SJCRH30 (cell line): ENCODE measurements at places on chromosomes 4 and X.

GRCh38 chr4:75412746-75413145 lies 101.5 kb downstream of the RCHY1 start:
- DNase-seq = peak; percentile 87
- H3K4me1 ChIP-seq = peaks cover 29% of the 10 kb centered on the region
- peak overlapping the region; percentile 69 for H3K27ac ChIP-seq

- no peak overlapping the region for H3K27ac ChIP-seq
- no peaks in the 10 kb centered on the region for H3K27me3 ChIP-seq
- H3K4me1 ChIP-seq = no peaks in the 10 kb centered on the region
- no peak for DNase-seq
Measured at GRCh38 chr4:183409934-183410333, 34.5 kb upstream of the CDKN2AIP start.

DNA sequence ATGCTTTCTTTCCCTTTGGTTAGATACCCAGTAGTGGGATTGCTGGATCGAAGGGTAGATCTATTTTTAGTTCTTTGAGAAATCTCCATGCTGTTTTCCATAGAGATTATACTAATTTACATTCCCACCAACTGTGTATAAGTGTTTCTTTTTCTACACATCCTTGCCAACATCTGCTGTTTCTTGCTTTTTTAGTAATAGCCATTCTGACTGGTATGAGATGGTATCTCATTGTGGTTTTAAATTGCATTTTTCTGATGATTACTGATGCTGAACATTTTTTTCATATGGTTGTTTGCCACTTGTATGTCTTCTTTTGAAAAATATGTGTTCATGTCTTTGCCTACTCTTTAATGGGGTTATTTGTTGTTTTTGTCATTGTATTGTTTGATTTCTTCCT lies 6.6 kb upstream of the AGA start:
- peaks cover 3% of the 10 kb centered on the region; the same call in 1 of the 2 replicates for H3K4me1 ChIP-seq
- no peak overlapping the region for H3K4me3 ChIP-seq
- DNase-seq = no peak
- no peaks in the 10 kb centered on the region for H3K36me3 ChIP-seq
- no peak overlapping the region; the same call in 1 of the 2 replicates for H3K27ac ChIP-seq

DNA sequence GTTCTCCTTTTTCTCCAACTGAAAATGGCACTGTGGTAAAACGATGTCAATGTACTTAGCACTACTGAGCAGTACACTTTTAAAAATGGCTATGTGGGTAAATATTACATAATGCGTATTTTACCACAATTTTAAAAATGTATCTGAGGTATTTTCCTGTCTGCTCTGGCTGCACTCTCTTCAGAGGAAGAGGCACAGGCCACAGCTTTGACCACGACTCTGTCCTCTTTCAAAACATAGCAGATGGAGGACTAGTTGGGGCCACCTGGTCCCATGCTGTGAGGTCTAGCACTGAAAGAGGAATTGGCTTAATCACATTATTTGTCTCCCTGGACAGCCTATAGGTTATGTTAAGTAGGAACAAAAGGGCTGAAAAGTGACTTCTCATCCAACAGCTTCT lies 5.2 kb downstream of the KCNE5 start:
- H3K4me3 ChIP-seq = no peak overlapping the region
- no peak overlapping the region for H3K27ac ChIP-seq
- no peaks in the 10 kb centered on the region for H3K27me3 ChIP-seq
- no peaks in the 10 kb centered on the region for H3K4me1 ChIP-seq

GRCh38 chr4:55356991-55357461 lies 11.0 kb downstream of the SRD5A3 start:
- no peaks in the 10 kb centered on the region for H3K36me3 ChIP-seq
- H3K27me3 ChIP-seq = no peaks in the 10 kb centered on the region
- H3K4me3 ChIP-seq = no peak overlapping the region
- no peak overlapping the region for H3K27ac ChIP-seq

DNA sequence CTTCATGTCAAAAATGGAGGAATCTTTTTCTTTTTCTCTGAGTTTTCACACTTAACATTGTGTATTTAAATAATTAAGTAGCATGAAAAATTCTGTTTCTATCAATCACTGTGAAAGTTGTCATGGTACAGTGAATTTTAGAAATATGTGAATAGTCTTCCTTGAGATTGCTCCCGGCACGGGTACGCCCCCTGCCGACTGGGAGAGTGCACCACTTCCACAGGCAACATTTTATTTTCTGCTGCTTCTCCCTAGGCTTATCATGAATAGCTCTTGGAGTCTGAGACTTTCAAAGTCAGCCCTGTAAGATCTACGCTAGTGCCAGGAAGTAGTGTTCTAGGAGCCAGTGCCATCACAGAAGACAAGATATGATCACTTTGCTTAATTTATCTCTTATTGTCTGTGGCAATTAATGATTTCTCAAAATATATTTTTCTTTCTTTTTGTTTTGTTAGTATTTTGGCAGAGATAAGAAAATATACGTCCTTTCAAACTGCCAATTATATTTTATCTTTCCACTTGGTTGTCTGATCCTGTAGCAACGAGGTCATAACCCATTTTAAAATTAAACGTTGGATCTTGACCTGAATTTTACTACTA lies 763.8 kb upstream of the AADAT start:
- H3K36me3 ChIP-seq = no peaks in the 10 kb centered on the region
- H3K27me3 ChIP-seq = no peaks in the 10 kb centered on the region

DNA sequence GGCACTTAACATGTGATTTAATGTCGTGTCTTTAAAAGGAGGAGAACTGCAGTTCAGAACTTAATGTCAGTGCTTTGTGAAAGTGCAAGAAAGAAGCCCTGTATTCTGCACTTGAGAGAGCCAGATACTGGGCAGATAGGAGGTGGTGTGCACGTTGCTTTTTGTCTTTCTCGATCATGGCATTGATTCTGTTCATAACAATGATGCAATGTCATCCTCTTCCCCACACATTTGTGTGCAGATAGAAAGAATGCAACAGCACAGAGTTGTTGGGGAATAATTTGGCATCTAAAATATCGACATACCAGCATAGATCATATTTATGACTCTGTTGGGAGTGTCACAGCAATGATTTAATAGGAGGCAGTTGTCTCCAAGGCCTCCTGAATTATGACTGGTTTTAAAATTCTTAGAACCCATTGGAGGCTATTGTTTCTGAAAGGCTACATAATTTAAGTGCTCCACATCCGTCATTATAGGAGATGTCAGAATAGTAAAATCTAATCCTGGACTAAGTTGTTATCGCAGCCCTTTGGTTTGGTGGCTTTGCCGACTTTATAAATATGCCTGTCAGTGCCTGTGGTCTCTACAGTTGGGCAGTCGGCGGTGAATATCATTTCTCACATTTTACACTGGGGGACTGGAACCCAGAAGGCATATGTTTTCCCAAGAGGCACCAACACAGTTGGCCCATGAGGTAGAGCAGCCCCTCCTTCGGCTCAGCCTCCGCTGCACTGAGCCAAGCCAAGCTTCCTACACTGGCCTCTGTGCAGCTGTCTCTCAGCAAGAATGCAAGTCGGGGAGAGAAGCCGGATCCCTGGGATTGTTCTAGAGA lies 124.9 kb downstream of the PTTG2 start:
- H3K4me1 ChIP-seq = peaks cover 23% of the 10 kb centered on the region
- H3K27me3 ChIP-seq = no peaks in the 10 kb centered on the region
- peak overlapping the region; percentile 50 for H3K27ac ChIP-seq

GRCh38 chr4:187770345-187770744 lies 225.2 kb upstream of the ZFP42 start:
- H3K27ac ChIP-seq = no peak overlapping the region
- H3K36me3 ChIP-seq = no peaks in the 10 kb centered on the region
- DNase-seq = no peak
- H3K4me1 ChIP-seq = no peaks in the 10 kb centered on the region

- H3K36me3 ChIP-seq = no peaks in the 10 kb centered on the region
- H3K4me1 ChIP-seq = no peaks in the 10 kb centered on the region
- H3K27ac ChIP-seq = no peak overlapping the region
- DNase-seq = no peak
- H3K4me3 ChIP-seq = no peak overlapping the region
- H3K27me3 ChIP-seq = no peaks in the 10 kb centered on the region
Measured at GRCh38 chr4:106584337-106584989, 215.9 kb upstream of the GIMD1 start.

GRCh38 chr4:107721436-107722100 lies 1.5 kb upstream of the PAPSS1 start:
- H3K4me1 ChIP-seq = peaks cover 12% of the 10 kb centered on the region
- no peaks in the 10 kb centered on the region for H3K27me3 ChIP-seq
- H3K36me3 ChIP-seq = no peaks in the 10 kb centered on the region
- H3K4me3 ChIP-seq = no peak overlapping the region
- no peak overlapping the region for H3K27ac ChIP-seq
- peak; percentile 52 for DNase-seq
